Upper lobe of left lung (tissue), 6 donors: ENCODE measurements at places on chromosomes 13 and 19.

GRCh38 chr13:73808318-73808717 lies 325.9 kb downstream of the KLF12 start:
- DNase-seq, result no peak
- H3K36me3 ChIP-seq, result no peaks in the 10 kb centered on the region
- H3K4me3 ChIP-seq, result no peak overlapping the region
- no peaks in the 10 kb centered on the region for H3K27me3 ChIP-seq
- no peaks in the 10 kb centered on the region for H3K4me1 ChIP-seq
- H3K27ac ChIP-seq, result no peak overlapping the region

DNA sequence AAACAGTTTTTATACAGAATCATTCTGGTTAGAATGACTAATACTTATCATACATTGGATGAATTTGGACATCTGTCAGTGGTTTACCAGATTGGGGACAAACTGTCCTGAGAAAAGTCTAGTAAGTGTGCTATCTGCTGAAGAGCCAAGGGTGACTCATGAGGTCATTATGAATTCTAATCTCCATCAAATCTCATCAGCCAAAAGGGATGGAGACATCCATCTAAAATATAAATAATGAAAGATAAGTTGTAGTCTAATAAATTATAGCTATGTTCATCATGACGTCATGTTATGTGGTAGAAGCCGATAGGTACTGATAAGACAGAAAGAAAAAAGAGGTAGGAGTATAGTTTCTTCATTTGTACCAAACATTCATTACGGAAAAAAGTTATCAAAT lies 804.4 kb downstream of the PCDH9 start:
- no peaks in the 10 kb centered on the region for H3K36me3 ChIP-seq
- H3K4me1 ChIP-seq, result no peaks in the 10 kb centered on the region
- no peaks in the 10 kb centered on the region for H3K27me3 ChIP-seq
- no peak overlapping the region for H3K4me3 ChIP-seq
- no peak overlapping the region for H3K27ac ChIP-seq

GRCh38 chr13:44752164-44752563 lies 176.0 kb upstream of the TSC22D1 start:
- H3K27me3 ChIP-seq, result no peaks in the 10 kb centered on the region
- H3K4me3 ChIP-seq, result no peak overlapping the region
- no peaks in the 10 kb centered on the region for H3K4me1 ChIP-seq
- no peak overlapping the region for H3K27ac ChIP-seq

DNA sequence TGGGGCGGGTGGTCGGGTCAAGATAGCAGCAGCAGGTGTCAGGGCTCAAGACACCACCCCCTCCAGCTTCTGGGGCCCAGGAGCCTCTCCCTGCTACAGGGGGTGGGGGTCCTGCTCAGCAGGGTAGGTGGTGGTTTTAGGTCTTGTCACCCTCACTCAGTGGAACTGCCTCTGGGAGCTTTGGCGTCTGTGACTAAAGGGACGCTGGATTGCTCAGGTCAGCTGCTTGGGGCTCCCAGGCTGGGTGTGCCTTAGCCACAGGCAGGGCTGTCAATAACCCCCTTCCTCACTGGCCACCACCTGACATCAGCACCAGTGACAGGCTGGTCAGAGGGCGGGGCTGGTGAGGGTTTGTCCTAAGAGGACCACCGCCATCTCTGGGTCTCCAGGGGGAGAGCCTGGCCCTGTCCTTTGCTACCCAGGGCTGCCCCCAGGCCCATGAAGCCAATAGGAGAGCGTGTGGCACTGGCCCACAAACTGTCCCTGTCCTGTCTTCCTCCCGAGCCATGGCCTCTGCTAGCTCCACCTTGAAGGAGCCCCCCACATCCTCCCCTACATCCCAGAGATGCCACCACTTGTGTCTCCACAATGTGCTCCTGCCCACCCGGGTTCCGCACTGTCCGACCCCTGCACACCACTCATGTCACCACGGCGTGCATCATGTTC lies 36.4 kb downstream of the MAU2 start:
- H3K36me3 ChIP-seq, result peaks cover 53% of the 10 kb centered on the region
- H3K27me3 ChIP-seq, result no peaks in the 10 kb centered on the region
